ENCODE measurements at places on chromosomes 13 and 19.
A peak's percentile ranks its signal among the peaks of the same experiment; 100 is the strongest.

DNA sequence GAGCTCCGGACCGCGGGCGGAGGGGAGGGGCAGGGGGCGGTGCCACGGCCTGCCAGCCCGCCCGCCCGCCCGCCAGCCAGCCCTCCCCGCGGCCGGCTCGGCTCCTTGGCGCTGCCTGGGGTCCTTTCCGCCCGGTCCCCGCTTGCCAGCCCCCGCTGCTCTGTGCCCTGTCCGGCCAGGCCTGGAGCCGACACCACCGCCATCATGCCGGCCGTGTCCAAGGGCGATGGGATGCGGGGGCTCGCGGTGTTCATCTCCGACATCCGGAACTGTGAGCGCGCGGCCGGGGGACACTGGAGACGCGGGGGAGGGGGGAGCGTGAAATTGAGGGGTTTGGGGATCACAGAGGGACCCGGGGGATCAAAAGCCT, at the start of gene AP2A1:
AP2A1 (plus strand) TSS at position 72 of the 370 bp plus-strand sequence; CDS start at position 205, 133 bp downstream.
- no peak for DNase-seq

- no peak for DNase-seq
Measured at GRCh38 chr13:110047496-110047895, 259.5 kb downstream of the COL4A1 start.

DNA sequence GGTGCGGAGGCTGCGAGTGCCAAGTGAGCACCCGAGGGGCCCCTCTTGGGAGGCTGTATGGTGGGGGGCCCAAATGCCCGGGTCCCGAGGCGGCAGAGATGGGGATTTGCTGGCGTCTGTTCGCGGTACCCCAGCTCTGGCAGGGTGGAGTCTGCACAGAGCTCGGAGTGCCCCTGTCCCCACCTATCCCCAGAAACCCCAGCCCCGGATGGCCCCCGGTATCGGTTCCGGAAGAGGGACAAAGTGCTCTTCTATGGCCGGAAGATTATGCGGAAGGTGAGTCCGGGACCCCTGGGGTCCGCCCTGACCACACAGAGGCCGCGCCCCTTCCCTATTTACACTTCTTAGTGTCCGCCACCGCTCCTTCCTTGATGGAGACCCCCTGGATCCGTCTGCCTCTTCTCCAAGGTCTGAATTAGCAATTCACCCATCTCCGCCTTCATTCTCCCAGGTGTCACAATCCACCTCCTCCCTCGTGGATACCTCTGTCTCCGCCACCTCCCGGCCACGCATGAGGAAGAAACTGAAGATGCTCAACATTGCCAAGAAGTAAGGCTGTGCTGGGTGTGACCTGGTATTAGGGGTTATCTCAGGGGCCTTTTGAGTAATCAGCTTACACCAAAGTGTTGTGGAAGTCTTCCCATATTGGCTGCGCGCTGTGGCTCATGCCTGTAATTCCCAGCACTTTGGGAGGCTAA, 630 bp downstream of the PNPLA6 start:
- DNase-seq, result no peak

DNA sequence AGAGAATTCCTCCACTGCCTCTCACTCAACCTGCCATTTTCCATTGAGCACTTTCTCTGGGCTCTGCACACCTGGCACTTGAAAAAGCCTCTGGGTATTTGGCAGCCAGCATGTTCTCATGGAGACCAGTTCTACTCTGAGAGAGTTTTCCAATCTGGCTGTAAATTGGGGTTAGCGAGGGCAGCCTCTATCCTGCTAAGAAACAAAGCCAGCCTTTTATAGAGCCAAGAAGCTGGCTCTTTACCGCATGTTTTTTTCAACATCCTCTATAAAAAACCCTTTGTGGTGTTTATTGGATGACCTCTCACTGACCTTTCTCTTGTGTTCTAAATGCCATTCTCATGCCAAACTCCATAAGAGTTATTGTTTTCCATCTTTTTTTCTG, 52.6 kb upstream of the RCBTB2 start:
- DNase-seq, result peak; percentile 52

GRCh38 chr13:97058926-97059325, 64.7 kb upstream of the OXGR1 start:
- DNase-seq, result no peak

DNA sequence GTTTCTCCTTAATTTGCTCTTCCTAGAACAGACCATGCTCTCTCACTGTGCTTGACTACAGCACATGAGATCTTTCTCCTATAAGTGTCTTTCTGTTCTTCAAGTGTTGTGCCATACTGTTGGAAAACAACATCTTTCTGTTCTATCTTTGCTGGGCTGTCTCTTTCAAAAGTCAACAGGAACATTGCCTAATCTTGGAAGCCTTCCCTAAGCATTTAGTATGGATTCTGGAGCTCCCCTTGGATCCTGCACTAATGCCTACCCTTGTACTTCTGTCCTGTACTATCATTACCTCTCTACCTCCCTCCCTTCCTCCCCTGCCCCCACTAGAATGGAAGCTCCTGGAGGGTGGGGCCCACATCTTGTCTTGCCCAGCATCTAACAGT, 26.8 kb downstream of the STARD13 start:
- DNase-seq, result no peak

GRCh38 chr19:5891938-5892771, 11.4 kb downstream of the NDUFA11 start:
- DNase-seq, result no peak

DNA sequence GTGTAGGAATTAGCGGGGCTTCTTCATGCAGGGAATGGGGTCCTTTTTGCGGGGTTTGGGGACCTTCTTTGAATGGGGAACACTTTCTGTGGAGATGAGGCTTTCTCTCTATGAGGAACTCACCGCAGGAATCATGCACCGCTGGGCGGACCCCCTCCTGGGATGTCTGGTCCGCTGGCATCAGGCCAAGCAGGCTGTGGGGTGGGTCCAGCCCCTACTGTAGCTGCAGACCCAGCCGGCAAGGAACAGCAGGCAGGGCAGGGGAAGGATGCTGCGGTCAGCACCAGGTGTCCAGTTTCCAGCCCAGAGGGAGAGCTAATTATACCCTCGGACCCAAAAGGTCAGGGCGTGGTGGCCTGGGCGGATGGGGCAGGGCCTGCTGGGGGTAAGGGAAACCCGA, 1.8 kb downstream of the MYBPC2 start:
- DNase-seq, result no peak

GRCh38 chr13:28031220-28031895, 42.9 kb upstream of the URAD start:
- DNase-seq, result no peak

GRCh38 chr19:17794731-17795494, at the start of gene B3GNT3:
Gene B3GNT3, plus strand, starts transcription at chr19:17795138. Its CDS starts 12,670 bp downstream, at chr19:17807808.
- no peak for DNase-seq

DNA sequence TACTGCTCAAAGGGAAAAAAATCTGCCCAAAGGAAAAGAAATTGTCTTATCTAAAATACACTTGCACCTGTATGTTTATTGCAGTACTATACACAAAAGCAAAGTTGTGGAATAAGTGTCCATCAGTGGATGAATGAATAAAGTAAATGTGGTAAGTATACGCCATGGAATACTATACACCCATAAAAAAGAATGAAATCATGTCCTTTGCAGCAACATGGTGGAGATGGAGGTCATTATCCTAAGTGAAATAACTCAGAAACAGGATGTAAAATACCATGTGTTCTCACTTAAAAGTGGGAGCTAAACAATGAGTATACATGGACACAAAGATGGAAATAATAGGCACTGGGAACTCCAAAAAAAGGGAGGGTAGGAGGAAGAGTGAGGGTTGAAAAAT, 3.8 kb upstream of the MUC16 start:
- DNase-seq, result no peak

DNA sequence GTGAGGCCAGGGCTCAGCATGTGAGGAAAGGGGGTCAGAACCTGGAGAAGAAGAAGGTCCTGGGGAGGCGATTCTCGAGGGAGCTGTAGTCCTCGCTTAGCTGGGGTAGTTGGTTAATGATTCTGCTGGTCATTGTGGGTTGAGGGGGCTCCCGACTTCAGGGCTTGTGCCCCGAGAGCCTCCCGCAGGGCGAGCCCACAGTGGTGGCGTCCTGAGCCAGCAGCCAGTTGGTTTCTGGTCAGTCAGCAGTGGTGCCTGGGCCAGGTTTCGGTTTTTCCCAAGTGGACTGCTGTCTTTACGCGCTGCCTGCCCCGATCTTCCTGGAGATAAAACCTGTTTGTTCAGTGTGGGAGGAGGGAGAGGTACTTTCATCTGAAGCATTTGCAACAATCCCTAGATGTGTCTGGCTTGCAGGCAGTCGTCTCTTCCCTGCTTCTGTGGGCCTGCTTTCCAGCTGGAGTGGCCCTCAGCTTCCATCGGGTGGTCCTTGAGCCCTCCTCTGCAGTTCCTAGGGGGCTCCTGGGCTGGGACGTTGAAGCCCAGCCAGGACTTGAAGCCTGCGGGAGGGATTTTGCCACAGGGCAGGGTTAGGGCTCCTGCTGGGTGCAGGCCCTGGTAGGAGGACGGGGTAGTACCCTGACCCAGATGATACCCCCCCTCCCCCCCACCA, 3.2 kb downstream of the PTBP1 start:
- DNase-seq, result no peak

DNA sequence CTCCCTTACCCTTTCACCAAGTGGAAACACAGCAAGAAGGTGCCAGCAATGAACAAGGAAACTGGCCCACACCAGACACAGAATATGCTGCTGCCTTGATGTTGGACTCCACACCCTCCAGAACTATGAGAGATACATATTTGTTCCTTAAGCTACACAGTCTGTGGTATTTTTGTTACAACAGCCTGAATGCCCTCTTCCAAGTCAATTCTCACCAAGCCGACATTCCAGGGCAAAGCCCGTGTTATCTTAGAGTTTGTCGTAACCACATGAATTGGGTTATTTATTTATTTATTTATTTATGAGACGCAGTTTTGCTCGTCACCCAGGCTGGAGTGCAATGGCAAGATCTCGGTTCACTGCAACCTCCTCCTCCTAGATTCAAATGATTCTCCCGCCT, 14.9 kb downstream of the FGF21 start:
- no peak for DNase-seq

DNA sequence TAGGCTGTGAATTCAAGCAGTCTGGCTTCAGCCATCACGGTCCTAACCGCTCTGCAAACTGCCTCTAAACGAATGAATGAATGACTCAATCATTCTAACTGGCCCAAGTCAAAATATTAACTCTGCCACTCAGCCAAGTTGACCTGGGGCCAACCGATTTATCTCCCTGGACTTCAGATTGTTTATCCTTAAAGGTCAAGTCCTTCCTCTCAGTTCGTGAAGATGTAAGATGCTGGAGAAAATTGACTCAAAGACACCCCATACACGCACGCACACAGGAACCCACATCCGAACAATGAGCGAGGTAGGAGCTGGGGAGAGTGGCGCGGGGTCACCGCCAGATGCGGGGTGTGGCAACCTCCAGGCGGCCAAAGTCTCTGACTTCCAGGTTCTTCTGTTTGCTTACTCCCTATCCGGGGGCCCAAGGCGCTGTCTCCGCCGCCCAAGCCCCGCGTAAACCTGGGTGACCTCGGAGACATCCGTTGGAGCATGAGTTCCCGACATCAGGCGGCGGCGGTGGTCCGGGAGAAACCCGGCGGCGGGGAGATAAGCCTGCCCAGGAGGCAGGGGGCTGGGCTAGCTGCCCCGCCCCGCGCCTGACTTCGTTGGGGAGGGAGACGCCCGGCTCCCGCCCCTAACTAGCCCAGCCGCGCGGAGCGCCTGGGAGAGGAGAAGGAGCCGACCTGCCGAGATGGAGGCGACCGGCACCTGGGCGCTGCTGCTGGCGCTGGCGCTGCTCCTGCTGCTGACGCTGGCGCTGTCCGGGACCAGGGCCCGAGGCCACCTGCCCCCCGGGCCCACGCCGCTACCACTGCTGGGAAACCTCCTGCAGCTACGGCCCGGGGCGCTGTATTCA, at the start of gene CYP2S1:
CYP2S1 (plus strand) TSS at position 646 of the 856 bp plus-strand sequence; CDS start at position 692, 46 bp downstream.
- DNase-seq, result no peak

DNA sequence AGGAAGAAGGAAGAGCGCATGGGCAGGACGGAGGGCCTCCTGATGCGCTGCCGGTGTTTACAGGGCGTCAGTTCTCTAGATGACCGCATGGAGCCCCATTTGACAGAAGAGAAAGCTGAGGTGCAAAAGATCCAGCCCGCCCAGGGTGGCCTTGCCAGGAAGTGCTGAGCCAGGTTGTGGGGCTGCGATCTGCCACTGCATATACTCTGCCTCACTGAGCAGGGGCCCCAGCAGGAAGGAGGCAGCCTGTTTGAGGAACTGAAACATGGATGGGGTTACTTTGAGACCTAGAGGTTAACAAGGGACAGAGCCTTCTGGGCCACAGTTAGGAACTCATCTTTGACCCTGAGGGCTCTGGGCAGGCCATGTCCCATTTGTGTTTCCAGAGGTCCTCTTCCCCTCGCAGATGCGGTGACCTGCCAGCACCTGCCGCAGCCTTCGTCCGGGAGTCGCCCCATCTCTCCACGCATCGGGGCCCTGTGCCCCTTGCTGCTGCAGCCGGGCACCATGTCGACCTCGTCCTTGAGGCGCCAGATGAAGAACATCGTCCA, 3.2 kb downstream of the EPN1 start:
- DNase-seq, result no peak

- DNase-seq, result no peak
Measured at GRCh38 chr19:17954401-17954800, 12.5 kb upstream of the KCNN1 start.

DNA sequence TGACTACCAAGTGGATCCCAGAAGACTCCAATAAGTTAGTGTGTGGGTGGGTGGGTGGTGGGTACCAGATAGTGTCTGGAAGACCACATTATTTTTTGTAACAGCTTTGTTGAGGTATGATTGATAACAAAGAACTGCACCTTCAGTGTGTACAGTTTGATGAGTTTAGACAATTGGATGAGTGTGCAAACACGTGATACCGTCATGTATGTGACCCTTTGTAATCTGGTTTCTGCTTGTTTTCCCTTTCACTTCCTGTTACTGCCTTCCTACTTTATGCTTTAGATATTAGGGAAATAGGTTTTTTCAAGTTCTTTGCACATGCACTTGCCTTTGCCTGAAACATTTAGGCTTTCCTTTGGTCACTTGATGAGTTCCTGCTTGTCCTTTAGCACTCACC, 8.5 kb downstream of the RPL21 start:
- peak; percentile 25 for DNase-seq

DNA sequence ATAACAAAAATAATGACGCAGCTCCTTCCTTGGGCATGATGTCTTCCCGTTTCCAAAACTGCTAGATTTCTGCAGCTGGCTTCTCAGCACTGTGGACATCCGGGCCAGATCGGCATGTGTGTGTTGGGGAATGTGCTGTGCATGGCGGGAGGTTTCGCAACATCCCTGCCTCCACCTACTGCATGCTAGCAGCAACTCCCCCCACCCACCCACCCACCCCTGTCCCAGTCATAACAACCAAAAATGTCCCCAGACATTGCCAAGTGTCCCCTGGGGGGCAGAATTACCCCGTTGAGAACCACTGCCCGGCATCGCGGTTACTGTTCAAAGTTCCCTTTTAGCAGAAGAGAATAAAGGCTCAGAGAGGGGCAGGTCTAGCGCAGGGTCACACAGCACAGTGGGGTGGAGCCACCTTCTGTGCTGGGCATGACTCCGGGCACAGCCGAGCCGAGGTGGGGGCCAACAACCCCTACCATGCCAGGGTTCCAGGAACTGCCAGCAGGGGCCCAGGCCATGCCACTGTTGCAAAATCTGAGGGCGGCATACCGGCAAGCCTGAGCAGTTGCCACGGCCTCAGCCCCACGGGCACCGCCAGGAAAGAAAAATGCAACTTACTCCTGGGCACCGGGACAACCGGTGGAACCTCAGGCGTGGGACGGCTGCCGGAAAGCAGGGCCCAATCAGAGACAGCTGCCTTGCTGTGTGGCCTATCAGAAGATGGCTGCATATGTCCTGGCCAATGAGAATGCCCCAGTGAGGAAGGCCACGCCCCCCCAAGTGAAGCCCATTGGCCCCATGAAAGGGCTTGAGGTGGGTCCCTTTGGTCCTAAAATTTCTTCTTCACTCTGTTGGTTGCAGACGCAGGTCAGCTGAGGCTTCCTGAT, 22.5 kb upstream of the NFIC start:
- DNase-seq, result no peak

Data from HFF-Myc (cell line).